ENCODE measurements at places on chromosomes 3 and 15.
A peak's percentile ranks its signal among the peaks of the same experiment; 100 is the strongest.

- peak; percentile 14 for DNase-seq
Observed at GRCh38 chr3:169634618-169635236, 28.8 kb downstream of the MECOM start.

- no peak for DNase-seq
Observed at GRCh38 chr3:19467761-19468160, 319.5 kb downstream of the KCNH8 start.

GRCh38 chr15:29289173-29289572 is 19.6 kb upstream of the NSMCE3 start:
- DNase-seq = no peak

GRCh38 chr3:150138824-150139223 is 168.1 kb upstream of the PFN2 start:
- DNase-seq = no peak

DNA sequence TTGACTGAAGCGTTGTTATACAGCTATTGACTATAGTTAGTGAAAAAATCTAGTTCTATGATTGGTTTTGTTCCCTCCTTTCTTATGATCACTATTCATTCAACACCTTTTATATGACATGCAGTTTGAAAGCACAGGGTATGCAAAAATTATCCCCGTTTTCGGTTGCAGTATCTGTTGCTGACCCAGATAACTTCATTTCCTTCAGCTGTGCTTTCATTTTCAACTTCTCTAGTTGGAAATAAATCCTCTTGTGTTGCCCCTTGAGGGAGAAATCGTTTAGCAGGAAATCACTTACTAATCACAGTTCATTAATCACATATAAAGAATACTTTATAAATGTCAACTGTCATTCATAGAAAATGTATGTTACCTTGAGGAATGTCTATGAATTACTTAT is 55.1 kb downstream of the MBNL1 start:
- no peak for DNase-seq

DNA sequence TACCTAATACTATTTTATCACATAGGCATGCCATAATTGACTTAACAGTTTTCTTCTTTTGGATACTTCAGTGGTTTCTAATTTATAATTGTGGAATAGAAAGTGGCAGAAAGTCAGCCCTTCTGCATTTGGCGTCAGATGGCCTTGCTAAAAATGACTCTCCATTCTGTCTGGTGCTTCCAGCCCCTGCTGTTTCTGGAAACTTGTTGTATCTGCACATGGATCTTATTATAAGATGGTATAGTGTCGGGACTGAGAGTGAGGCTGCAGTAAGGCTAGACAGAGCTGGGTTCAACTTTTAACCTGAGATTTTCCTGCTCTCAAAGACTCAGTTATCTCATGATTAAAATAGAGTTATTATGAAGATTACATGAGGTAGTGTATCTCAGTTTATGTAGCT is 74.8 kb upstream of the WDR72 start:
- DNase-seq = no peak

DNA sequence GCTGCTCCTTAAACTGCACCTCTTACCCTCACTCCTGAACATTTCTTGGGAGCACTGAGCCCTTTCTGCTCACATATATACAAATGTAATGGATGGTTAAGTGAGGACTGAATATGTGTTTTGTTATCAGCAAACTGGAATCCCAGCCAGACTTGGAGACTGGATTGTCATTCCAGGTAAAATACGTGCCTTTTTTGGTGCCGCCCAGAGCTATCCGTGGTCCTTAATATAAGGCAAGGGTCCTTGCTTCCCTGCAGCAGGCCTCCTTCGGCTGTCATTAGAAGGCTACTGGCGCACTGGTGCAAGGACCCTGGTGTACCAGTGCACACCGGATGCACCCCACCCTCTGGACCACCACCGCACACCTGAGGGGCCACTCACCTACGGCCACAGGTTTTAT is 1.1 kb upstream of the GABRB3 start:
- no peak for DNase-seq

- DNase-seq = no peak
Observed at GRCh38 chr3:24156466-24156865, 211.4 kb downstream of the NR1D2 start.

- peak; percentile 4 for DNase-seq
Observed at GRCh38 chr3:40021338-40021737, 211.9 kb downstream of the MYRIP start.

DNA sequence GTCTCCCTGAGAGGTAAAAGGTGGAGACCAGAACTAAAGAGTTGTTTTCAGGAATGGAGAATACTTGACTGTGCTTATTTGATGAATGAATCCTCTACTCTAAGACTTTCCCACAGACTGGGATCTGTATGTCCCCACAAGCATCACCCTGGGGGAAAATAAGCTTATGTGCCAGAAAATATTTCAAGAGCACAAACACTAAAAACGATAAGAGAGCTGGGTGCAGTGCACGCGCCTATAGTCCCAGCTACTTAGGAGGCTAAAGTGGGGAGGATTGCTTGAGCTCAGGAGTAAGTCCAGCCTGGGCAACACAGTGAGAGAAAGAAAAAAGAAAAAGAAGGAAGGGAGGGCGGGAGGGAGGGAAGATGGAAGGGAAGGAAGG is 150.7 kb downstream of the ADAM10 start:
- DNase-seq = no peak

DNA sequence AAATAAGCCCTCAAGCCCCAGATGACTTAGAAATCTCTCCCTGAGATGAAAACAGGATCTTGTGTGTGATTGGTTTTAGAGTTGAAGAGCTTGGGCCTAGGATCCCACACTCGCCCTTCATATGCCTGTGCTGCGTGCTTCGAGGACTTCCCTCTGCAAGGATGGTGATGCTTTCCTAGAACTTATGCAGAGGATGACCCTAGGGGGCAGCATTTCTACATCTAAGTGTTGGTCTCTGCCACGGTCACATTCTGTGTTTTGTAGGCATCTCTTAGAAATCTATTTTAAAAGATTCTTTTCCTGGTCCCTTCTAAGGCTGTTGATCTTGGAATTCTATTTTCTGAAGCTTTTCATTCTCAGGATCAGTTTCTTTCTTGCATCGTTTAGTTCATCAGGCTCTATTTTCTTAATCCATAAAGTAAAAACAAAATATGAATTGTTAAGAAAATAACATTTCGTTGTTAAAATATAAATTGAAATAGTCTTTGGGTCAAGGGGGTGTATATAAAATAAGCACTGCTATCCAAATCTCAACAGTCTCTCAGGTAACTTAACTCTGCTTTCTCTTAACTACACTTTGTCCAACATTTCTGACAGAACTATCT is 45.7 kb downstream of the WDR76 start:
- peak; percentile 75 for DNase-seq

GRCh38 chr15:74202452-74203401 is at the start of gene STRA6:
TSS of gene STRA6 (minus strand) at chr15:74202787. CDS start at chr15:74202267, 520 bp downstream.
- DNase-seq = no peak

- no peak for DNase-seq
Observed at GRCh38 chr3:119161240-119161639, 12.2 kb upstream of the UPK1B start.

DNA sequence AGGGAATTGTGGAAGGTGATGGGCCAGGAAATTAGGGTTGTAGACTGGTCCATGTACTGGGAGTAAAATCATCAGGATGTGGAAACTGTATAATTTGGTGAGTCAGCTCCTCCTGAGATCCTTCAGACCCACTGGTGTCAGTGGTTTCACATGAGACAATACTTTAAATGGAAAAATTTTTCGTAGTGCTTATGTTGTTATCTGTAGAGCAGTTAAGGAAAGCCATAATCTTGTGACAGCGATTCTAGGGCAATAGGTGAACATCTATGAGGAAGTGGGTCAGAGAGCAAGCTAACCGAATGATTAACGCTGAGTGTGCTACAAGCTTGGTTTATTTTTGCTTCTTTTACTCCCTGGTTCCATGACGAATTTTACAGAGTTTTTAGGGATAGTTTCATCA is 200.6 kb downstream of the CADM2 start:
- no peak for DNase-seq

DNA sequence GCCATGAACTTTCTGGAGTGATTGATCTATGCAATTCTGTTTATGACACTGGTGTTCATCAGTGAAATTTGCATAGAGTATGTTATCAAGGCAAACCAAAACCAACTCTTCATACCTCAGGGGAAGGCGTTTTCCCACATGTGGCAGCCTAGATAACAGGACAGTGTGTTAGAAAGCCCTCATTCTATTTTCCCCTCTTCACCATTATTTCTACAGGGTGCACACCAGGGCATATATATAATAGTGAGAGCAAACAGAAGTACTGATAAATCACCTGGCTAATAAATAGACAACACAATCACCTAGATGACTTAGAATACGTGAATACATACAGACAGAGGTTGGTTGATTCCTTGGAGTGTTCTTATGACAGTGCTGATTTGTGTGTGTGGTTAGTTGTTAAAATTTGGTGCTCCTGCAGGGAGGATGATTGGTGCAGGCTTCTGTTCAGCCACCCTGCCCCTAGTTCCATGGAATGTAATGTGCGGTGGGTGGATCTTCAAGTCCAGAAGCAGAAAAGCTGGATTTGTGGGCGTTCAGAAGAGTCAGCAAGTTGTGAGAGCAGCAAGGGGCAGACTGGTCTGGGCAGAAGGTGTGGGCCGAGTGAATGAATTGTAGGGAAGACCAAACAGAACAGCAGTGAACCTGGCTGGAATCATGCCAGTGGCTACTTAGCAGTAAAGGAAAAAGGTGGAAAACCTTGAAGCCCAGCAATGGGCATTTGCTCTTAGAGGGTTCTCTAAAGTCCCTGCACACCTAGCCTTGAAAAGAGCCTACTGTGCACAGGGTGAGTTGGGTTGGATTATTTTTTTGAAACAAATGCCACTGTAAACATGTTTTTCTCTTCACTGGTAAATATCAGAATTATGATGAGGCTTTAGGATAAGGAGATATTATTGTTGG is 11.7 kb upstream of the RARRES1 start:
- DNase-seq = no peak

GRCh38 chr3:154018100-154018696 is 103.0 kb upstream of the ARHGEF26 start:
- DNase-seq = no peak

- no peak for DNase-seq
Observed at GRCh38 chr3:51719410-51720025, 12.7 kb downstream of the GRM2 start.

GRCh38 chr3:167750272-167750971 is 14.9 kb downstream of the SERPINI1 start:
- no peak for DNase-seq

Measured in putamen (tissue), 1 donor.